ENCODE measurements at places on chromosomes 2 and 18.

- DNase-seq, result peak; percentile 75
- peaks cover 33% of the 10 kb centered on the region for H3K27me3 ChIP-seq
- H3K36me3 ChIP-seq, result no peaks in the 10 kb centered on the region
Observed at GRCh38 chr18:35386600-35387100, 9.5 kb upstream of the ZNF396 start.

- no peak overlapping the region for H3K4me3 ChIP-seq
- H3K27me3 ChIP-seq, result no peaks in the 10 kb centered on the region
- no peaks in the 10 kb centered on the region for H3K4me1 ChIP-seq
- H3K27ac ChIP-seq, result no peak overlapping the region
- no peaks in the 10 kb centered on the region for H3K36me3 ChIP-seq
Observed at GRCh38 chr2:138919120-138919747, 139.0 kb upstream of the NXPH2 start.

- no peak overlapping the region for H3K27ac ChIP-seq
- H3K27me3 ChIP-seq, result peaks cover 14% of the 10 kb centered on the region
- no peaks in the 10 kb centered on the region for H3K36me3 ChIP-seq
- DNase-seq, result no peak
Observed at GRCh38 chr18:34942975-34943374, 98.2 kb upstream of the MAPRE2 start.

DNA sequence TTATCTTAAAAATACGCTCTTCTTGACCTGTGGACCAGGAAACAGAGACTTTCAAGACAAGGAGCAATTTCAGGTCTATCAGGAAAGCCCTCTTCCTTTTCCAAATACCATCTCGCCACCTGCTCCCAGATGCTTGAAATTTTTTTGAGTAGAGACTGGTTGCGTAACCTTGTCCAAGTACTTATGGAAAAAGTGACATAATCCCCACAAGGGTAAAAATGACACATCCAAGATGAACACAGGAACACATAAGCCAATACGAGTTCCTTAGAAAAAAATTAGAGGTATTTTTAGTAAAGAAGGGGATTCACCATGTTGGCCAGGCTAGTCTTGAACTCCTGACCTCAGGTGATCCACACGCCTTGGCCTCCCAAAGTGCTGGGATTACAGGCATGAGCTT is 1.8 kb downstream of the SERPINB13 start:
- no peak overlapping the region for H3K27ac ChIP-seq
- no peaks in the 10 kb centered on the region for H3K27me3 ChIP-seq
- H3K36me3 ChIP-seq, result no peaks in the 10 kb centered on the region

GRCh38 chr2:77604953-77605929 is 83.1 kb upstream of the LRRTM4 start:
- no peak for DNase-seq
- H3K4me1 ChIP-seq, result no peaks in the 10 kb centered on the region
- no peak overlapping the region for H3K27ac ChIP-seq
- no peaks in the 10 kb centered on the region for H3K27me3 ChIP-seq

DNA sequence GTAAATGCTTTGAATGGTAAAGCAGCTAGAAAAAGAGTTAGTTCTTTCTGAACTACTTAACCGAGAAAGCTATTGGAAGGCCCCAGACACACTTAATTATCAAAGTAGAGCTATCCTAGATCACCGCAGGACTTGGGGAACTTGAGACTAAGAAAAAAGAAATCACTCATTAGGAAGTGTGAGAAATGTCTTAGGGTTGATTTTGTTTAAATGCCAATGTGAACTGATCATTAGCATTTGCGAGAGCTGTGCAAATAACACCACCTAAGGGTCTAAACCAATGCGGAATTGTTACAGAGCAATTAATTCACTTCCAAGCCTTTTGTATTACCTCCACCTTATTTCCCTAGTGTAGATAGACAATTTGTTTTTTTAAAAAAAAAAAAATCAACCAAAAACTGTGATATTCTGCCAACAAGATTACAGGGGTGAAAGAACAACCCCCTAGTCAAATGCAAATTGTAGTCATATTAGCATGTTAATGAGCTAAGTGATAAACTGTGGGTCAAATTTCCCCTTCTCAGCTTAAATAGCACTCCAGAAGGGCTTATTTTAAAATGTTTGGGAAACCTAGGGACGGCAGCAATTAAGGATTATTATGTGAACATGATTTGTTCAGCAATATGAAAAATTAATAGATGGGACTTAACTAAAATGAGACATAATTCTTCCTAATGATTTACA is 246.2 kb upstream of the STON1 start:
- no peak overlapping the region for H3K4me3 ChIP-seq
- H3K4me1 ChIP-seq, result peaks cover 6% of the 10 kb centered on the region
- no peak for DNase-seq
- H3K27ac ChIP-seq, result no peak overlapping the region

- DNase-seq, result no peak
- H3K36me3 ChIP-seq, result no peaks in the 10 kb centered on the region
- H3K27me3 ChIP-seq, result no peaks in the 10 kb centered on the region
- no peak overlapping the region for H3K4me3 ChIP-seq
- no peaks in the 10 kb centered on the region for H3K4me1 ChIP-seq
Observed at GRCh38 chr18:6487968-6488367, 73.3 kb upstream of the L3MBTL4 start.

DNA sequence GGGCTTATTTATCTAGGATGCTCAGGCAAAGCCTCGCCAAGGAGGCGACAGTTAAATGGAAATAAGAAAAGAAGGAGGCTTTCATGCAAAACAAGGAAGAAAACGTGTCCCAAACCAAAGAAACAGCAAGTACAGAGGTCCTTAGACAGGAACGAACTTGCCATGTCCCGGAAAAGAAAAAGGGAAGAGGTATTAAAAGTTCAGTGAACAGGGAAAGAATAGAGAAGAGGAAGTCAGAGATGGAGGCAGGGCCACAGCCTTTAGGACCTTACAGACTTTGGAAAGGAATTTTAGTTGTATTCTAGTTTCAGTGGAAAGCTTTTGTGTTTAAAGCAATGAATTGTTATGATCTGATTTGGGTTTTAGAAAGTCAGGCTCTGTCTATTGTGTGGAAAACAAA is 22.1 kb downstream of the IKZF2 start:
- H3K4me1 ChIP-seq, result no peaks in the 10 kb centered on the region
- H3K27ac ChIP-seq, result no peak overlapping the region
- no peaks in the 10 kb centered on the region for H3K36me3 ChIP-seq
